Esophagus muscularis mucosa (tissue), 4 donors: ENCODE measurements at places on chromosomes 16 and 17.

DNA sequence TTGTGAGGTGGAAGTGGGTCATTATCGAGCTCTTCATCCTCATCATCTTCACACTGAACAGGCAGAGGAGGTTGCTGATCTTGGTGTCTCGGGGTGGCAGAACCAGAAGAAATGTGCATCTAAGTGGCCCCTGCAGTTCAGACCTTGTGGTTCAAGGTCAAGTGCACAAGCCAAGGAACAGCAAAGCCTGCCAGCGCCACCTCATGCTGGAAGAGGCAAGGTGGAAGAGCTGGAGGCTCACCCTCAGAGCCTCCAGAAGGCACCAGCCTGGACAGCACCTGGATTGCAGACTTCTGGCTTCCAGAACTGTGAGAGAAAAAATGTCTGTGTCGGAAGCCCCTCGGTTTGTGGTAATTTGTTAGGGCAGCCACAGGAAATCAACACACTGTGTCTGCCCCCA is 32.7 kb downstream of the IFT140 start:
- H3K27me3 ChIP-seq = no peaks in the 10 kb centered on the region
- no peak overlapping the region for H3K4me3 ChIP-seq
- no peaks in the 10 kb centered on the region for H3K4me1 ChIP-seq
- DNase-seq = no peak
- no peak overlapping the region for H3K27ac ChIP-seq

DNA sequence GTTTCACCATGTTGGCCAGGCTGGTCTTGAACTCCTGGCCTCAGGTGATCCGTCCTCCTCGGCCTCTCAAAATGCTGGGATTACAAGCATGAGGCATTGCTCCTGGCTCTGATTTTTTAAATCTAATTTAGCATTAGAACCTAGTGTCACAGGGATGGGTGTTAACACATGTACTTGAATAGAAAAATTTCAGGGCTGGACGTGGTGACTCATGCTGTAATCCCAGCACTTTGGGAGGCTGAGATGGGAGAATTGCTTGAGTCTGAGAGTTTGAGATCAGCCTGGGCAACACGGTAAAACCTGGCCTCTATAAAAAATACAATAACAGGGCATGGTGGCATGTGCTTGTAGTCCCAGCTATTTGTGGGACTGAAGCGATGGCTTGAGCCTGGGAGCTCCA is 6.0 kb upstream of the RNF135 start:
- no peaks in the 10 kb centered on the region for H3K36me3 ChIP-seq
- no peak for DNase-seq
- H3K27me3 ChIP-seq = no peaks in the 10 kb centered on the region
- H3K27ac ChIP-seq = no peak overlapping the region
- peaks cover 2% of the 10 kb centered on the region for H3K4me1 ChIP-seq

DNA sequence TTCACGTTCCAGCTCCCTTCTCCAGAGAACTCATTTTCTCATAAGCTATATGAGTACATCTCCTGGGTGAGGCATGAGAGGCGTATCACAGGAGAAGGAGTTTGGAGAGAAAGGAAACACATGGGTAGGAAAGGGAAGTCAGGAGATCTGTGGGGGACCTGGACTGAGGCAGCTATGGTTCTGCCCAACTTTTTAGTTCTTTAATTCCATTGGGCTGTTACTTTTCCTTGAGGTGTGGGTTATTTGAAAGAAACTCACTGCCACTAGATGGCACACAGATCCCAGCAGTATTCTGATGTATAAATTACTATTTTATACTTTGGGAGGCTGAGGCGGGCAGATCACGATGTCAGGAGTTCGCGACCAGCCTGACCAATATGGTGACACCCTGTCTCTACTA is 63.6 kb downstream of the NUP93 start:
- no peaks in the 10 kb centered on the region for H3K4me1 ChIP-seq
- H3K27ac ChIP-seq = no peak overlapping the region
- DNase-seq = no peak
- no peaks in the 10 kb centered on the region for H3K27me3 ChIP-seq
- no peak overlapping the region for H3K4me3 ChIP-seq

DNA sequence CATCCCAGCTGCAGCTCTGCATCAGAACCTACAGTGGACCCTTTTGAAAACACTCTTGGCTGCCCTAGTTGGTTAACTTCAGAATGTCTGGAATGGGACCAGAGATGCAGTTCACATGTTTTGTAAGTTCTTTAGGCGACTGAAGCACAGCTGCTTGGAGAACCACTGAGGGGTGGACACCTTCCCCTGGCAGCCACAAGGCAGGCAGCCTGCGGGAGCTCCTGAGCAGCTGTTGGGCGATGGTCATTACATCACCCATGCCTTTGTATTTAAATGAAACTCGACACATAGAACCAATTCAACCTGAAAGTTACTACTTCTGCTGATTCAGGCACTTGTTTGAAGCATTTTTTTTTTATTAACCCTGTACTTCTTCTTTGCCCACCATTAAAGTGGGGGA is 151.5 kb downstream of the LGALS9B start:
- H3K27ac ChIP-seq = no peak overlapping the region
- H3K27me3 ChIP-seq = no peaks in the 10 kb centered on the region
- H3K4me1 ChIP-seq = peaks cover 8% of the 10 kb centered on the region
- no peak for DNase-seq
- peaks cover 12% of the 10 kb centered on the region for H3K36me3 ChIP-seq
- no peak overlapping the region for H3K4me3 ChIP-seq

DNA sequence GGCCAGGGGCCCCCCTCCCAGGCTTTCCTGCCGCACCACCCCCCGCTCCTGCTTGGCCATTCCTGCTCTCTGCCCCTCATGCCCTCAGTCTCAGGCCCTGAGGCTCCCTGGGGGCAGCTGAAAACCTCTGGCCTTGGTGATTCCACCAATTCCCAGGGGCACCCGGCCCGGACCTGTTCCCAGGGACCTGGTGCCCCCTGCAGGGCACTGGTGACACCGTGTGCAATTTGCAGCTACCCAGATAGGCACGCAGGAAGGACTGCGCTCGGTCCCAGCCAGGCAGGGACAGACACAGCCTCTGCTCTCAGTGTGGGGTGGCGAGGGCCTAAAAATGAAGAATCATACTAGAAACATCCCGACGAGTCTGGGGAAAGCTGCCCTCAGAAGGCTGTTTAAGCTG is 13.4 kb downstream of the WFDC1 start:
- peaks cover 40% of the 10 kb centered on the region for H3K27me3 ChIP-seq
- no peaks in the 10 kb centered on the region for H3K36me3 ChIP-seq

DNA sequence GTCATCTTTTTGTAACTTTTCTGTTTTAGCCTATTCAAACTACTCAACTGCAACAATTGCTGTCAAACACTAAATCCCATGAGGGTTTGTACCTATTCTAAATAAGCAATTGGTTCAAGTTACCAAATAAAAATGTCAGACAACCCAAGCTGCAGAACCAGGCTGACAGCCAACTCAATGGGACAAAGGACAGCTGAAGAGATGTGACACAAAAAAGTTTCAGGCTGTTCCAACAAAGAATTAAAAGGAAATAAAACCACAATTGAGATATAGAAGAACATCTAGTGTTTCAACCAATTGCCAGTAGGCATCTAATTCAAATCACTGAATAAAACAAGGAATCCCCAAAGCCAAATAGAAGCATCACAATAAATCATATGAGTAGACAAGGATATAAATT is 49.3 kb downstream of the GRB7 start:
- H3K36me3 ChIP-seq = no peaks in the 10 kb centered on the region
- no peak for DNase-seq
- H3K4me1 ChIP-seq = no peaks in the 10 kb centered on the region
- no peak overlapping the region for H3K27ac ChIP-seq
- H3K27me3 ChIP-seq = no peaks in the 10 kb centered on the region
- no peak overlapping the region for H3K4me3 ChIP-seq

GRCh38 chr16:89775223-89775622 is 41.2 kb downstream of the FANCA start:
- no peak for DNase-seq
- H3K27me3 ChIP-seq = no peaks in the 10 kb centered on the region
- H3K36me3 ChIP-seq = no peaks in the 10 kb centered on the region
- H3K4me1 ChIP-seq = no peaks in the 10 kb centered on the region
- no peak overlapping the region for H3K4me3 ChIP-seq
- H3K27ac ChIP-seq = no peak overlapping the region

GRCh38 chr16:17452922-17453321 is 17.8 kb downstream of the XYLT1 start:
- no peak for DNase-seq
- H3K36me3 ChIP-seq = no peaks in the 10 kb centered on the region
- H3K27me3 ChIP-seq = no peaks in the 10 kb centered on the region
- H3K4me1 ChIP-seq = peaks cover 24% of the 10 kb centered on the region
- no peak overlapping the region for H3K4me3 ChIP-seq
- H3K27ac ChIP-seq = no peak overlapping the region

- DNase-seq = no peak
- no peaks in the 10 kb centered on the region for H3K36me3 ChIP-seq
- no peak overlapping the region for H3K4me3 ChIP-seq
- H3K27ac ChIP-seq = no peak overlapping the region
- no peaks in the 10 kb centered on the region for H3K27me3 ChIP-seq
- H3K4me1 ChIP-seq = no peaks in the 10 kb centered on the region
Observed at GRCh38 chr16:6771956-6772355, 560.7 kb upstream of the RBFOX1 start.

DNA sequence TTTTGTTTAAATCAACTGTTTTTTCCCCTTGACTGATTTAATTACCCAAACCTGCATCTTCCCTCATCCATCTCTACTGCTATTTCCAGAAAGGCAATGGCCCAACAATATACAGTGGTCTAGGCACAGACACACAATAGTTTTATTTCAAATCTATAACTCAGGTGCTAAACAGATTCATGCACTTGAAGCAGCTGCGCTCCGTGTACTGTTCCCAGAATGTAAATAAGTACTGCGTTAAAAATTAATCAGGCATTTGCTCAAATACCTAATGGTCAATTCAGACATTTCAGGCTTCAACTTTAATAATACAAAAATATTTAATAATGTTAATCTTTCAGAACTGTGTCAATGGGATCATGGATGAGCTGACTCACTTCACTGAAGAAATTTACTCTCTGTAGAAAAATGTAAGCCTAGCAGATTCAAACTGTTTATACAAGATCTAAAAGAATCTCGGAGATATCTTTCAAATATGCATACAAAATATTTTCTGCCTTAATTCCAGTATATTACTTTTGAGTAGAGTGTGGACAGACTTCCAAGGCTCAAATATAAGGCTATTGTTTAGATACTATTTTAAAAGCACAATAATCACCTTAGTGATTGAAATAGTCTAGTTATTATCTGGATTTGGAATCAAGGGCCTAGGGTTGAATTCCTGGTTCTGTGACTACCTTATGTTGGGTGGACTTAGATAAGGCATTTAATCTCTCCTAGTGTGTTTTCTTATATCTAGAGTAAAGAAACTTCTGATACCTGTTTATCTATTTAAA is 97.4 kb upstream of the PSMD7 start:
- H3K36me3 ChIP-seq = no peaks in the 10 kb centered on the region
- H3K27ac ChIP-seq = no peak overlapping the region
- H3K4me1 ChIP-seq = no peaks in the 10 kb centered on the region
- H3K4me3 ChIP-seq = no peak overlapping the region
- peak; percentile 0 for DNase-seq

DNA sequence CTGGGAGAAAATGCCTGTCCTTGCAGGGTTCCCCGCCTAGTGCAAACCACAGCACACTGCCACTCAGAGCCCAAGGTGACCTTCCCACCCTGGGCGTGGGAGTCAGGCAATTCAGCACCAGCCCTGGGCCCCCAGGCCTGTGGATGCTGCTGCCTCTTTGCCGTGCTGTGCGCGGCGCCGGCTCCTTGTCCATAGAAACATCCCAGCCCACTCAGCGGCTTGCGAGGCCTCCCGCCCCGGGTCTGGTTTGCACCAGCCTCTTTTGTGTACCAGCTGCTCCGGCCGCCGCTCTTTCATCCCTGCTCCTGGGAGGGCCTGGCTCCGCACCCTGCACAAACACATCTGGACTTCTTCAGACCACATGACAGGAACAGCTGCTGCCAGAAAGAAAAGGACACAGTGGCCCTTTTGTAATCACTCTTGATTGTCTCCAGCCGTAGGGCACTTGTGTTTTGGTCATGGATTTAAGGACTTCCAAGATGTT is 75.4 kb upstream of the SDK2 start:
- H3K4me1 ChIP-seq = peaks cover 11% of the 10 kb centered on the region
- no peaks in the 10 kb centered on the region for H3K27me3 ChIP-seq
- DNase-seq = no peak
- no peaks in the 10 kb centered on the region for H3K36me3 ChIP-seq
- no peak overlapping the region for H3K27ac ChIP-seq

DNA sequence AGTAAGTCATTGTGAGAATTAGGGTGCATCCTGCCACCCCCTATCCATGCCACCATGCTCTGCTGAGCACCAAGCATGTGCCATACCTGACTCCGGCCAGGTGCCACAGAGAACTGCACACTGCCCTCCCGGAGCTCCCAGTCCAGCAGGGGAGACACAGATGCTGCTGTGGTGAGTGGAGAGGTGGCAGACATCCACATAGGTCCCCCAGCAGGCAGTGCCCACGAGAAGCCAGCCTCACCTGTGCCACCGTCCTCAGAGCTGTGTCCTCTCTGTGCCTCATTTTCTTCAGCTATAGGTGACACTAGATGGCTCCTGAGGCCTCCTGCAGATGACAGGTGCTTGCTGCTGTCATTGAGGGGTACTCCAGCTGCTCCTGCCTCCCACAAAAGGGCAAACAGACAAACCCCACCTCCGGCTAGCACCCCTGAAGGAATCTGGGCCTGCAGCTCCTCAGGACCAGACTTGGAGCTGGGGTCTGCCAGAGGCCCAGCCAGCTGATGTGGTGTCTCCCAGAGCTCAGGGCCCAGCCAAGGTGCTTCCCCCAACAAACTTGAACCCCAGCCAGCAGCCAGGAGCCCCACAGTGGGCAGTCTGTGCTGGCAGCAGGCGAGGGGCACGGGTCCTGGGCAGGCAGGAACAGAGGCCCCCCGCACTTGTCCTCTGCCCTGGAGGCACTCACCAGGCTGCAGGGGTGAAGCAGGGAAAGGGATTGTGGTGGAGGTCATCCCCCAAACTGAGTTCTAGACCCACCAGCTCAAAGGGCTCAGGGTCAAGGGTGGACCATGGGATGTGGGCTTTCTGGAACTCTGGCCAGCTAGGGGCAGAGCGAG is 17.1 kb downstream of the FOXJ1 start:
- H3K27me3 ChIP-seq = no peaks in the 10 kb centered on the region
- no peak overlapping the region for H3K4me3 ChIP-seq
- H3K4me1 ChIP-seq = peaks cover 14% of the 10 kb centered on the region
- DNase-seq = no peak
- H3K36me3 ChIP-seq = no peaks in the 10 kb centered on the region

- DNase-seq = no peak
- no peak overlapping the region for H3K4me3 ChIP-seq
- no peaks in the 10 kb centered on the region for H3K36me3 ChIP-seq
- H3K27ac ChIP-seq = no peak overlapping the region
- no peaks in the 10 kb centered on the region for H3K27me3 ChIP-seq
Observed at GRCh38 chr17:48148029-48148770, 40.6 kb downstream of the SNX11 start.
